Heart right ventricle (tissue), 16 donors: ENCODE measurements at places on chromosomes 3 and 15.

GRCh38 chr15:31338318-31338878, 11.8 kb downstream of the KLF13 start:
- peaks cover 7% of the 10 kb centered on the region for H3K36me3 ChIP-seq
- H3K4me3 ChIP-seq, result no peak overlapping the region
- DNase-seq, result peak; percentile 54
- H3K27ac ChIP-seq, result peak overlapping the region; percentile 83
- H3K4me1 ChIP-seq, result peaks cover 98% of the 10 kb centered on the region

- no peak overlapping the region for H3K4me3 ChIP-seq
- no peaks in the 10 kb centered on the region for H3K4me1 ChIP-seq
- H3K36me3 ChIP-seq, result peaks cover 7% of the 10 kb centered on the region
- no peak for DNase-seq
- H3K27me3 ChIP-seq, result no peaks in the 10 kb centered on the region
Observed at GRCh38 chr15:59166166-59166565, 40.5 kb upstream of the LDHAL6B start.

DNA sequence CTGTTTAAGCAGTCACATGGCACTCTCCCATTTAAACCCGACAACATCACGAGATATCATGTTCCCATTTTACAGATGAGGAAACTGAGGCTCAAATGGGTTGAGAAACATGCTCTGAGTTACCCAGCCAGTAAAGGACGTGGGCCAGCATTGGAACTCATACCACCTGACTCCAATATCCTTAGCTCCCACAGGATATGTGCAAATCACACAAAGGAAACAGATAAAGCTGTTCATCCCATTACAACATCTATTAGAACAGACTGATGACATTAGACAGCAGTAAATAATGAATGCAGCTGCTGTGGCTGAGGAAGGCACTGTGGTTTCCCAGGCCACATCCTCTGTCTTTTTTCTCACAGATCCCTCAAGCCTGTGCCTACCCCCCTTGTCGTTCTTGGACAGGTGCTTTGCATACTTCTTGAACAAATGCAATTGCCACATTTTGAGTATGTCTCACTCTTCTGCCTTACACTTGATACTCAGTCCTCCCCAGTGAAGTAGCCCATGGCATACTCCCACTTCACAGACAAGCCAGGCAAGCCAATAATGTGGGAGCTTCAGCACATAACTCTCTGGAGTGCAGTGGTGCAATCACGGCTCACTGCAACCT, 17.7 kb downstream of the FRMD4B start:
- no peak for DNase-seq
- H3K36me3 ChIP-seq, result no peaks in the 10 kb centered on the region
- H3K4me3 ChIP-seq, result no peak overlapping the region
- H3K27ac ChIP-seq, result peak overlapping the region; percentile 89
- H3K4me1 ChIP-seq, result peaks cover 55% of the 10 kb centered on the region

DNA sequence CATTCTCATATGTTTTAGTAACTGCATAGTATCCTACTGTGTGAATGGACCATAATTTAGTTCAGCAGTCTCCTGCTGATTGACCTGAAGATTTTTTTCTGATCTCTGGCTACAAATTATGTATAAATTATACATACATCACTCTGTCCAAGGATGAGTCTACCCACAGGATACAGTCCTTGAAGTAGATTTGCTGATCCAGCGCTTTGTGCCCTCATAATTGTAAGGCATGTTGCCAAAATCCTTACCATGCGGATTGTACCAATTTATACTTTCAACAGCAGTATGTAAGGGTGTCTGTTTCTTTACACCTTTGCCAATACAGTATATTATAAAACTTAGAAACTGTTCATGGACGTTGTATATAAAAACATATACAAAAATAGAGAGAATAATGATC, 46.5 kb downstream of the ACAA1 start:
- H3K27ac ChIP-seq, result no peak overlapping the region
- no peak overlapping the region for H3K4me3 ChIP-seq
- no peaks in the 10 kb centered on the region for H3K36me3 ChIP-seq
- no peak for DNase-seq

DNA sequence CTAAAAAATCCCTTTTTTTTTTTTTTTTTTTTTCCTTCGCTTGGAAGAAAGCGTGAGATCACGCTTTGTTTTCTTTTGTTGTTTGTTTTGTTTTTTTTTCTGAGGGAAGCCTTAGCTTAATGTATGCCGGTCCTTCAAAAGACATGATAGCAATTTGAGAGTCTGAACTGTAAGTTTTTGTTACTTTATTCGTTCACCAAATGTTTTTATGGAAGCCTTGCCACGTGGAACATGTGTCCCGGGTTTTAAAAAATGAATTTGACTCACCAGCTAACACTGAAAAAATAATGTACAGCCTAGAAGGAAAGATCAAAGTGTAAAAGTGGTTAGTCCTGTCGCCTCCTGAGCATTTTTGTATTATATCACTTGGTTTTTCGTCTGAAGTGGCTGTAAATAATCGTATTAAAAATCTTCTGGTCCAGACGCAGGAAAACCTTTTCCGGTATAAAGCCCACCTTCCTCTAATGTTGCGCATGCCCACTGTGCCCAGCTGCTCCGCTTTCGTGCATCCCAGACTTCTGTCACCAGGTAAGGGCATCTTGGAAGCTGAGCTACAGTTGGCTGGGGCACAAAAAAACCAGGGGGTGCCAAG, 795 bp upstream of the MYNN start:
- H3K27ac ChIP-seq, result peak overlapping the region; percentile 99
- no peaks in the 10 kb centered on the region for H3K36me3 ChIP-seq
- peaks cover 37% of the 10 kb centered on the region for H3K4me1 ChIP-seq
- no peaks in the 10 kb centered on the region for H3K27me3 ChIP-seq
- peak; percentile 75 for DNase-seq

GRCh38 chr15:65580287-65580686, 30.6 kb downstream of the INTS14 start:
- DNase-seq, result no peak
- no peak overlapping the region for H3K4me3 ChIP-seq
- no peaks in the 10 kb centered on the region for H3K27me3 ChIP-seq
- peaks cover 41% of the 10 kb centered on the region for H3K36me3 ChIP-seq
- H3K27ac ChIP-seq, result no peak overlapping the region

DNA sequence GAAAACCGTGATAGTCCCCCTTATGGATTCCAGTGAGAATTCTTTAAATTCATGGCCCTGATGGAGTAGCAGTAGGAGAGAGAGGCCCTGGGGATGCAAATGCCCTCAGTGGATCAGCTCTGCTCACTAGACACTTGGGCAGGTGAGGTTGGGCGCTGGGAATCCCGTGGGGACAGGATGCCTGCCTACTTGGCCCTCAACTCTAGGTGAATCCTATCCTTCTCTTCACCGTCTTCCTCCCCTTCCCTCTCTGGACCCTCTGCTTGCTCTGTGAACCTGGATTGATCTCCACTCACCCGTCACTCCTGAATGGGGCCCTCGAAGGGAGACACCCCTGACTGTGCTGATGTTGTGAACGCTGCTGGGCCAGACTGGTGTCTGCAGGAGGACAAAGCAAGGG, 77.4 kb downstream of the SEC22A start:
- no peaks in the 10 kb centered on the region for H3K36me3 ChIP-seq
- no peak overlapping the region for H3K4me3 ChIP-seq
- peak; percentile 2 for DNase-seq

- H3K4me3 ChIP-seq, result no peak overlapping the region
- H3K27me3 ChIP-seq, result no peaks in the 10 kb centered on the region
- no peaks in the 10 kb centered on the region for H3K36me3 ChIP-seq
- DNase-seq, result no peak
- no peaks in the 10 kb centered on the region for H3K4me1 ChIP-seq
Observed at GRCh38 chr15:73403171-73403570, 34.4 kb upstream of the HCN4 start.

- no peak overlapping the region for H3K4me3 ChIP-seq
- H3K27me3 ChIP-seq, result no peaks in the 10 kb centered on the region
Observed at GRCh38 chr3:4551794-4552442, 58.8 kb downstream of the ITPR1 start.

GRCh38 chr3:19798324-19798723, 135.7 kb downstream of the EFHB start:
- H3K4me3 ChIP-seq, result no peak overlapping the region
- H3K36me3 ChIP-seq, result no peaks in the 10 kb centered on the region
- no peak overlapping the region for H3K27ac ChIP-seq

DNA sequence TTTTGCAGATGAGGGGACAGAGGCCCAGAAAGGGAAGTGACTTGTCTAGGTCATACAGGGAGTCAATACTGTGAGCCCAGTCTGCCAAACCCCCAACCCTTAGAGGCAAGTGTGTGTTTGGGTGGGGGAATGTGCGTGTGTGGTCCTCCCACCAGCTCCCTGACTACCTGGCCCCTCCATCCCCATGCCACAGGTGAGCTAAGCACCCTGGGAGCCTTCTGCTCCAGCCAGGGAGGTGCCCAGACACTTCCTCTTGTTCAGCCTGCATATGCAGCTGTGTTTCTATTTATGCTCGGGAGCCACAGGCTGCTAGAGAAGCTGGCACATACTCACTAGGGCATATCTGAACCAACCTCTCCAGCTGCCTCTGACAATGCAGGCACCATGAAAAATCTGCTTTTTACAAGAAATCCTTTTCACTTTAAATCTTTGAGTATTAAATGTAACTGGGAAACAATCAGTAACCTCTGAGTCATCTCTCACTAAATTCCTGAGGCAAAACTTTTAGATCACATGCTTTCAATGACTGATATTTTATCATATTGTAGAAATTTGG, 20.7 kb downstream of the TBC1D2B start:
- DNase-seq, result peak; percentile 46
- H3K36me3 ChIP-seq, result peaks cover 18% of the 10 kb centered on the region
- peak overlapping the region; percentile 56 for H3K27ac ChIP-seq
- H3K4me3 ChIP-seq, result no peak overlapping the region

- H3K4me1 ChIP-seq, result peaks cover 22% of the 10 kb centered on the region
- no peak for DNase-seq
- H3K27ac ChIP-seq, result peak overlapping the region; percentile 5
Observed at GRCh38 chr3:188352196-188352927, 198.4 kb downstream of the LPP start.

- no peak overlapping the region for H3K27ac ChIP-seq
- H3K4me3 ChIP-seq, result no peak overlapping the region
- H3K36me3 ChIP-seq, result no peaks in the 10 kb centered on the region
Observed at GRCh38 chr3:193814166-193814892, 221.3 kb downstream of the OPA1 start.

DNA sequence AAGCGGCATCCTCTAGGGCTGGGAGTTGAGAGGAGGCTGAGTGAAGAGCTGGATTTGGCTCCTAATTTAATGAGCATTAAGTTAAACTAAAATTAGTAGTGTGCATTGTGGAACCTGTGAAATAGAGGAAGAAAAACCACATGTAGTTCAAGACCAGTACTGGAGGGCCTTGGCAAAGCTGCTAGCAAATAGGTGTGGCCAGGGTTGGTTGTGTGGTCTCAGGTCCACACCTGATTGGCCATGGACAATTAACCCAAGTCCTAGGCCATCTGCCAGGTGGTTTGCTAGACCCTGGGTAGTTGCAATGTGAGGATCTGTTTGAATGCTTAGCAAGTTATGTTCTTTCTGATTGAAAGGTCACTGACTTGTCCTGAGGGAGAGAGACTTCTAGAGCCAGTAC, 275.5 kb downstream of the PDCD6IP start:
- H3K4me1 ChIP-seq, result no peaks in the 10 kb centered on the region
- DNase-seq, result no peak
- no peak overlapping the region for H3K4me3 ChIP-seq
- H3K36me3 ChIP-seq, result no peaks in the 10 kb centered on the region

GRCh38 chr15:57866149-57866736, 159.7 kb downstream of the POLR2M start:
- no peaks in the 10 kb centered on the region for H3K4me1 ChIP-seq
- peaks cover 3% of the 10 kb centered on the region for H3K27me3 ChIP-seq
- no peaks in the 10 kb centered on the region for H3K36me3 ChIP-seq
- no peak overlapping the region for H3K4me3 ChIP-seq
- peak; percentile 46 for DNase-seq

DNA sequence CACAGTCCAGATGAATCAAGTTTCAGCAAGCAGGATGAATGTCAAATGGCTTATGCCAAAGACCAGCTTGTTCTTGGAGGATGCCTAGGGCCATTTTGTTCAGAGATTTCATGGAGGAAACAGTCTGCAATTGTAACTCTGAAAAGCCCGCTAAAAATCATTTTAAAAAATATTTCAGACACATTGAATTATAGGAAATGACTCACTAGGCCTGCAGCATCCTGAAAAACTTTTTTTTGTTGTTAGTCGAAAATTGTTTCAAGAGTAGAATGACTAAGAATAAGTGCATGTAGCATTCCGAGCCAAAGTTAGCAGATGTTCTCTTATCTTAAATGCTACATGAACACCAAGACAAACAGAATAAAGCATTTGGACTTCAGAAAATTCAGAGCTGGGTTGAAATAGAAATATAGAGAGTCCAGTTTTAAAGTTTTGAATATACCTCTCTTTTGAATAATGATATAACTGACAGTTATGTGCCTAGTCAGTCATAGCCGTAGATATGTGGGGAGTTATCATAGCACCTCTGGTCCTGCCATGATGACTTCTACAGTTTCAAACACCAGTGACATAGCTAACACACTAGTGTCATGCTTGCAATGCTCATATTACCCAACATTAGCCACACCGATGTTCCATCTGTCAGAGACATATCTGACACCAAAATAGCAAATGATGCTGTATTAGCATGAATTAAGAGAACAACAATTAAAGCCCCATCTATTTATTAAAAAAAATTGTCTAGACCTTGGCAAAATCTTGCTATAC, 1462.8 kb upstream of the GBE1 start:
- no peak for DNase-seq
- H3K36me3 ChIP-seq, result no peaks in the 10 kb centered on the region
- H3K27me3 ChIP-seq, result no peaks in the 10 kb centered on the region
- no peak overlapping the region for H3K27ac ChIP-seq

- no peaks in the 10 kb centered on the region for H3K36me3 ChIP-seq
- no peak overlapping the region for H3K4me3 ChIP-seq
- no peak overlapping the region for H3K27ac ChIP-seq
- DNase-seq, result peak; percentile 53
Observed at GRCh38 chr3:43153216-43154083, 47.6 kb upstream of the POMGNT2 start.

GRCh38 chr3:29408676-29409075, 127.8 kb downstream of the RBMS3 start:
- H3K27me3 ChIP-seq, result no peaks in the 10 kb centered on the region
- no peak overlapping the region for H3K4me3 ChIP-seq
- H3K27ac ChIP-seq, result no peak overlapping the region
- peaks cover 5% of the 10 kb centered on the region for H3K4me1 ChIP-seq
- no peaks in the 10 kb centered on the region for H3K36me3 ChIP-seq

- H3K36me3 ChIP-seq, result no peaks in the 10 kb centered on the region
- H3K27ac ChIP-seq, result no peak overlapping the region
- no peak overlapping the region for H3K4me3 ChIP-seq
- no peak for DNase-seq
- no peaks in the 10 kb centered on the region for H3K4me1 ChIP-seq
Observed at GRCh38 chr3:66269411-66269810, 48.6 kb downstream of the SLC25A26 start.

- H3K27ac ChIP-seq, result no peak overlapping the region
- H3K4me1 ChIP-seq, result no peaks in the 10 kb centered on the region
- H3K27me3 ChIP-seq, result no peaks in the 10 kb centered on the region
- no peaks in the 10 kb centered on the region for H3K36me3 ChIP-seq
- DNase-seq, result no peak
- H3K4me3 ChIP-seq, result no peak overlapping the region
Observed at GRCh38 chr3:185225523-185225922, 28.3 kb downstream of the EHHADH start.
